Stimulated activated CD8-positive, alpha-beta memory T cell treated with anti-CD3 and anti-CD28 coated beads, Interleukin-7, amount 100 ng/mL, for 1 hour (primary cell): ENCODE measurements at places on chromosomes 1 and 21.

GRCh38 chr1:187245201-187245600 lies 416.5 kb downstream of the PLA2G4A start:
- DNase-seq = no peak

GRCh38 chr1:156045076-156045475 lies 8.5 kb downstream of the UBQLN4 start:
- no peak for DNase-seq

DNA sequence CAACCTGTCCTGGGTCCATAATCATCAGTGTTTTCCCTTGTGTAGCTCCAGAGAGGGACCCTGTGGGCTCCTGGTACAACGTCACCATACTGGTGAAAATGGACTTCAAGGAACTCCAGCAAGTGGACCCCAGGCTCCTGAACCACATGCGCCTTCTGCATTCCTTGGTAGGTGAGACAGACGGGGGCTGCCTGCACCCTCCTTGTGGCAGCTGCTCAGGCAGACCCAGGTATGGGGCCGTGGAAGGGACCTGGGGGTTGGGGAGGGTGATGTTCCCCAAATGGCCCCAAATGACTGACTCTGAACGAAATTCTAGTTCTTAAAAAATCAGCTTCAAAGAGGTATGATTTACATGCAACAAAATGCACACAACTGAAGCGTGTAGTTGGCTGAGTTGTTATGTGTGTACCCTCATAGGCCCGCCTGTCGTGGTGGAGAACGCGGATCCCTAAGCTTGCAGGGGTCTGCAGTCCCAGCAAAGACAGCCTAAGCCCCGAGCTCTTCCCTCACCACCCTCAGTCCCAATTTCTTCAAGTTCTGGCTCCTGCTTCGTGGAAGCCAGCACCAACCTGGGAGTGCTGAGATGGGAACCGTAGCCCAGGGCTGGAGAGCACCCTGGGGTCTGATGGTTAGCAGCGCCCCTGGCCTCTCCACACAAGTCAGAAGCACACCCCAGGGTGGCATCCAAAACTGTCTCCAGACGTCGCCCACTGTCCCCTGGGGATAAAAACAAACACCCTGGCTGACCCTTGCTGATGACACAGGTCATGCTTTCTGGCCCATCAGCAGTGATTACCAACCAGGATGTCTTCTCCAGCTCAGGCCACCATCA lies 14.3 kb downstream of the UMODL1 start:
- DNase-seq = no peak

DNA sequence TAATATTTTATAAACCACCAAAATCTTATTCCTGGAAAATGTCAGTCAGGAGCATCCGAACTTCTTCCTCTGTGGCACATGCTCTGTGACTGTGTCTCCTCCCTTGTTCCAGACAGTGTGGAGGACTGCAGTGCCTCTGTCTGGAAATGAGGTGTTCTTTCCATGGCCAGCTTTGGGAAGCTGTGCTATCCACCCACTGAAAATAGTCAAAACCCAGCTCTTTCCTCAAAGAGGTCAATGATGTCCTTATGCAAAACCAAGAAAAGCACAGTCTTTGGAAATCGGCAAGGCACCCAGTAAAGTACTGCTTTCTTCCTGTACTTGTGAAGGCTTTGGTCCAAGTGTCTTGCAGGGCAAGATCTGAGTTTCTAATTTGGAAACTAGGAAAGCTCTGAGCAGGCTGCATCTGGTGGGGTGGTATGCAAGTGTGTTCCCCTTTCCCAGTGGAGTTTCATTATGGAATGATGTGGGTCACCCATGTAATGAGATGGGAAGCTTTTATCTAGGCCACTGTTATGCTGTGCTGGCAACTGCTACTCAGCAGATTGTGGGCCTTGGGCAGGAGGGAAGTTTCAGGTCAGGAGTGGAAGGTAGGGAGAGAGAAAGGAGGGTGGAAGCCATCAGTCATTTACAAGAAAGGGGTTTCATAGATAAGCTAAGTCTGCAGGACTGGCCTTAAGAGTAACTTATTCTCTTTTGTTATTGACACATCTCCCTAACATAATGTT lies 6.0 kb downstream of the KIAA0040 start:
- DNase-seq = no peak

DNA sequence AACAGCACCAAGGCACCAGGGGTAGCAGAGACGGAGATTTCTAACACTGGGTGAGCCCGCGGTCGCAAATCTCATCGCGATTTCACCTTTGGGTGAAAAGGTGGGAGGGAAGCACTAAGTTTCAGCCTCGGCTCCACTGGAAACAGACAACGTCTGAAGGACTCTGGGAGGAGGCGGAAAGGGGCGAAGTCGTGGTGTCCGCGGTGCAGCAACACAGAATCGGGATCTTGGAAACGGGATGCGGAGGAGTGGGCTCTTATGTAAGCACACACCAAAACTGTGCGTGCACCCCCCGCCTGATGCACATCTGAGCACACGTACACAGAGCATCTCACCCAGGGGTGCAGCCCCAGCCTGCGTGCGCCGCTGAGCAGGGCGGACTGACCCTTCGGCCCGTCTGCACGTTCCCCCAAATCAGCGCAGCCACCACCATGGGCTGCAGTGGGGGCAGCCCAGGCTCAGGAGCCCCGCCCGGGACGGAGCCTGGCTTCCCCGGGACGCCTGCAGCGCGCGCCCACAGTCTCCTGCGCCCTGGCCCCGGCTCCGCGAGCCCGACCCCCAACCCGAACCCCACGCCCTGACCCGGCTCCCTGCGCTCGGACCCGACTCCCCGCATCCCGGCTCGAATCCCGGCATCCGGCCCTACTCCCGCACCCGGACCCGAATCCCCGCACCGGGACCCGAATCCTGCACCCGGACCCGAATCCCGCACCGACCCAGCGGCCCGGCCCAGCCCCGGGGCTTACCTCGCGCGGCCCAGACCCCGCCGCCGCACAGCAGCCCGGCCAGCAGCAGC lies 670 bp downstream of the CLSTN1 start:
- DNase-seq = no peak

DNA sequence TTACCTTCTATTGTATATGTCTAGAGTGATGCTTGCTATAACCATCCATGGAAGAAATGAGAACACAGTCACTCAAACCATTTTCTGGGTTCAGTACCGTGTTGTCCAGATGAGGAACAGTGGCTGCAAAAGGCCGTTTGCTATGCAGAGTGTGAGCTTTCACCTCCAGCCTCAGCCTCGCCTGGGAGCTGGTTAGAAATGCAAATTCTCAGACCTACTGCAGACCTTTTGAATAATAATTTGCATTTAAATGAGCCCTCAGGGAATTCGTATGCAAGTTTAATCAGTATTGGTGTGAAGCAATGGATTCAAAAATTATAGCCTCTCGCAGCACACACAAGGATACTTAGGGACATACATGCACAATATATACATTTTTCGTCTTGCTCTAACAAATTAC lies 24.1 kb downstream of the KCNJ15 start:
- DNase-seq = no peak
